ENCODE measurements at places on chromosomes 7 and 10.
A peak's percentile ranks its signal among the peaks of the same experiment; 100 is the strongest.

DNA sequence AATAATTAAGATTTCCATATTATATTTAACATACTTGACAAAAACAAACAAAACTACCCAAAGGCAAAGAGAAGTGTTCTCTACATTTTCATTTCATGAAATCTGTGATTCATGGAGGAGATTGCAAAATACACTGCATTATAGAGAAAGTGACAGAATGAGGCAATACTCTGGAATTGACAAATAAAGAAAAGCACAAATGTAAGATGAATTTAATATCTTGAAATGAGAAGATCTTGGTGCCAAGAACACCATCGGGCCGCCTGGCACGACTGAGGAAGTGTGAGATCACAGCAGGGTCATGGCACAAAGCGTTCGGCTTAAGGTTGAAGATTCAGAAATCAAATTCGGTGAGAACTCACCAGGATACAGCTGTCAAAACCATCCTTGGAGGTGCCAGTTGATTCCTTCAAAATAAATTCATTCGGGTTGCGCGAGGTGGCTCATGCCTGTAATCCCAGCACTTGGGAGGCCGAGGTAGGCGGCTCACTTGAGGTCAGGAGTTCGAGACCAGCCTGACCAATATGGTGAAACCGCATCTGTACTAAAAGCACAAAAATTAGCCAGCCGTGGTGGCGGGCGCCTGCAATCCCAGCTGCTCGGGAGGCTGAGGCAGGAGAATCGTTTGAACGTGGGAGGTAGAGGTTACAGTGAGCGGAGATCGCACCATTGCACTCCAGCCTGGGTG is 174.0 kb upstream of the PFKP start:
- DNase-seq = no peak

DNA sequence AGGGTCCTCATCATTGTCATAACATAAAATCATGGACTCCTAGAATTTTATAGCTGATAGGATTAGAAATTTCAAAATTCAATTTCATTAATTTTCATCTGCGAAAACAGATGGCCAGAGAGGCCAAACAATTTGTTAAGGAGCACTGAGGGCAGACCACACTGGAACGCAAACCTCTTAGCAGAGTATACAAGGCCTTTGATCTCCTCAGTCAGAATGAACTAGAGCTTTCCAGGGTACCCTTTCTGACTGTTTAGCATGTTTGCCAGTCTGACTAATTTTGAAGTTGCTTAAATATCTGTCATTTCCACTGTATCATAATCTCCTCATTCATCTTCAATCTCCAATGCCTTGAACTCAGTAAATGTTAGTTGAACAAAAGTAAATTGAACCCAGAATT is 41.9 kb upstream of the ATRNL1 start:
- DNase-seq = no peak

- DNase-seq = no peak
Measured at GRCh38 chr10:116147147-116147905, 125.7 kb downstream of the GFRA1 start.

DNA sequence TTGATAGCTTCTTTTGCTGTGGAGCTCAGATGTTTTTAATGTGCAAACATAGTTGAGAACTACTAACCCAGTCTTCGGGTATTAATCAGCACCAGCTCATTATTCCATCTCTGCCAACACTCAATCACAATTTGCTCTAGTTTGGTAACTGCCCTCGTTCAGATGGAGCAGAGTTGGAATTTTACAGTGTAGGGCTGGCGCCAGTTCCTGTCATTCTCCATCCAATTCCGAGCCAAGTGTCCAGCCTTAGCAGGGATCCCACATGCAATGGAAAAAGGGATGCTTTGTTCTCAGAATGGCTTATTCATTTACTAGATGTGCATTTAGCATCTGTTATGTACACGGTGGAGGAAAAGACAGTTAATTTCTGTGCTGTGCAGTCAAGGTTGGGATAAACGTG is 504.5 kb upstream of the GALNT17 start:
- no peak for DNase-seq

DNA sequence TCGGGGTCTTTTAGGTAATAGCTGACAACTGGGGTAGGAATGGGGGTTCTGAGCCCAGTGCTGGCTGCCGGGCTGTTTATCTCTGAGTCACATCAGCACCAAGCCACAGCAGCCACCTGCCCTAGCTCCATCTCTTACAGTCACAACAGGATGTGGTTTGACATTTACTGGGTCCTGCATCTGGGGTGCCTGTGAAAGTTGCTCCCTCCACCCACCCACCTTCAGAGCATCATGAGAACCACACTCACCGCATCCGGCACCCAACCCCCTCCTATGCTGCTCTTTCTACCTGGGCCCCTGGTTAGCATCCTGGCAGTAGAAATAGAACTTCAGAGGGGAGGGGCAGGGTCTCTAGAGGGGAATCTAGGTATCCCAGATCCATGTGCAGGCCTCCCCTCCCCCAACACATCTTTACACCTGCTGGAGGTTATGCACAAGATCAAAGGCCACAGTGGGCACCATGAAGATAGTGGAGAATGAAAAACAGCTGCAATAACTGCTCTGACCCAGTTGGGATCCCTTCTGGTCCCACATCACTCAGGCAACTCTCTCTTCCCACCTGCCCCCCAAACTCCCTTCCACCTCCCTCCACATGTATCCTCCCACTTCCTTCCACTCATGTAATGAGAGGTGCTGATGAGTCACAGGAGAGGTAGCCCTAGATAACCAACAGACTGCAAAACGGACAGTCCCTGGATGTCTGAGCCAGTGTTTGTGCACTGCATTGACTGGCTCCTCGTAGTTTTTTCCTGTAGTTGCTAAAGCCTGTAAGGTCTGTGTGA is 38.2 kb downstream of the PRSS2 start:
- no peak for DNase-seq

DNA sequence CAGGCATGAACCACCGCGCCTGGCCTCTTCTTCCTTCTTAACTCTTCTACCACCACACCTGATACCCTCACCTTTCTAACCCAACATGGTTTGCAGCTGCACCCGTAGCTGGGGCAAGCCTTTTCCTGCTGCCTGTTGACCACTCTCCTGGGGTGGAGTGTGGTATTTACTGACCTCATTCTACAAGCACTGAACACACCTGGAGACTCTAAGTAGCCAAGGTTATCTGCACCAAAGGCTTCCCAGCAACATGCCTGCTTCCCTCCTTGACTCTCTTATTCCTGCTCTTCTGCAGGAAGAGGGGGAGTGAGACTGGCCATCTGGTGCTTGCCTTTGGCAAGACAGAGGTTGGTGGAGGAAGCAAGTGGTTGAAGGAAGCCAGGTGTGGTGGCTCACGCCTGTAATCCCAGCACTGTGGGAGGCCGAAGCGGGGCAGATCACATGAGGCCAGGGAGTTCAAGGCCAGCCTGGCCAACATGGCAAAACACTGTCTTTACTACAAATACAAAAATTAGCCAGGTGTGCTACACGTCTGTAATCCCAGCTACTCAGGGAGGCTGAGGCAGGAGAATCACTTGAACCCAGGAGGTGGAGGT is 10.1 kb downstream of the ACTR1A start:
- DNase-seq = no peak

GRCh38 chr10:110020265-110020664 is 12.5 kb downstream of the ADD3 start:
- no peak for DNase-seq

DNA sequence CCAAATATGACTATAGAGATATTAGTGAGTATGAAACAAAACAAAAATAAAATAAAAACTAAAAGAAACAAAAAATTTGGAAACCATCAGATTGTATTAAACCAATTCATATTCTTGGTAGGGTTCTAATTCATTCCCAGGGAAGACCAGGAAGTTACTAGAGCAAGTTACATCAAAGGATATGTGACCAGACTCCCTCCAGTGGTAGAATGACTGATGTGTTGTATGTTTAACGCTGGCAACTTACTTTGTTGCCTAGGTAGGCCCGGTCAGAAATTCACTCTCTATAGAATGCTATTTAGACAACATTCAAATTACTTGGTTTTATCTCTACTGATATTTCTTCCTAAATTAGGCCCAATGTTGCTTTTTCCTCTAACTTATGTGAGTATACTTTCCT is 5.2 kb downstream of the PHYHIPL start:
- peak; percentile 42 for DNase-seq

DNA sequence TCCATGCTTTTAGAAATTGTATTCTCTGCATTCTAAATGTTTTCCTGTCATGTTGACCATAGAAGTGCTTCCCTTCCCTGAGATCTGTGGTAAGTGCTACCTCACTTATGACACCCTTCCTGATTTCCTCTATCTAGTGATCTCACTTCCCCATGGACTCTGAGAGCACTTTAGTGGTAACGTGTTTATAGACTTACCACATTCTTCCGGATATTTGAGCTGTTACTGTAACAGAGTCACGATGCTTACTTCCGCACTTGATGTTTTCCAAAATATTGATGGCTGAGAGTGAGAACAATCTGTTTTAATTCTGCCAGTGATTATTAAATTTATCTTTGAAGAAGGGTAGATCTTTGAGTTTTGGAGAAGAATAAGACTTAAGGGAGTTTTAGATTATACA is 60.1 kb upstream of the NAMPT start:
- DNase-seq = no peak

DNA sequence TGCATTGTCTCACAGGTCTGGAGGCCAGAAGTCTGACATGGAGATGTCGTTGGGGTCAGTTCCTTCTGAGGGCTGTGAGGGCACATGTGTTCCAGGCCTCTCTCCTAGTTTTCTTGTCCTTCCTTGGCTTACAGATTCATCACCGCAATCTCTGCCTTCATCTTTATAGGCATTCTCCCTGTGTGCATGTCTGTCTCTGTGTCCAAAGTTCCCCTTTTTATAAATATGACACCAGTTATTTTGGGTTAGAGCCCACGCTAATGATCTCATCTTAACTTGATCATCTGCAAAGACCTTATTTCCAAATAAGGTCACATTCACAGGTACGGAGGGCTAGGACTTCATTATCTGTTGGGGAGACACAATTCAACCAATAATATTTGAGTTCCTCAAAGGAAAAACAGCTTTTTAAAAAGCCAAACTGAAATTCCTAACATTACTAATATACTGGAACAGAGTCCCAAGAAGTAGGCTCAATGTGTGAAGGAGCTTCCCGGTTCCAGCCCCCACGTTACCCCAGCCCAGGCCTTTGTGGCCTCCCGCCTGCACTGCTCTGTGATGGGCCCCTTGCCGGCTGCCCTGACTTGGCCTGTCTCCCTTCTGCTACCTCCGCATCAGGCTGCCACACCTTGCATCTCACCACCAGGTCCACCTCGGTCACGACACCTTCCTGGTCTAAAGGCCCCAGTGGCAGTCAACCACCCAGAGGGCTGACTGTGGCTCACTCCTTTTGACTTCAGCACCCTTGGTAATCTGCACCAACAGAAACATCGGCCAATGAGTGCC is 142.7 kb downstream of the KCNMA1 start:
- no peak for DNase-seq

GRCh38 chr10:43307306-43307705 is 40.4 kb upstream of the RASGEF1A start:
- DNase-seq = no peak

GRCh38 chr10:29269486-29269885 is 19.4 kb upstream of the LYZL1 start:
- DNase-seq = no peak

- DNase-seq = no peak
Measured at GRCh38 chr10:88372051-88372715, 210.9 kb downstream of the RNLS start.

- DNase-seq = no peak
Measured at GRCh38 chr7:2800931-2801688, 43.0 kb downstream of the GNA12 start.

DNA sequence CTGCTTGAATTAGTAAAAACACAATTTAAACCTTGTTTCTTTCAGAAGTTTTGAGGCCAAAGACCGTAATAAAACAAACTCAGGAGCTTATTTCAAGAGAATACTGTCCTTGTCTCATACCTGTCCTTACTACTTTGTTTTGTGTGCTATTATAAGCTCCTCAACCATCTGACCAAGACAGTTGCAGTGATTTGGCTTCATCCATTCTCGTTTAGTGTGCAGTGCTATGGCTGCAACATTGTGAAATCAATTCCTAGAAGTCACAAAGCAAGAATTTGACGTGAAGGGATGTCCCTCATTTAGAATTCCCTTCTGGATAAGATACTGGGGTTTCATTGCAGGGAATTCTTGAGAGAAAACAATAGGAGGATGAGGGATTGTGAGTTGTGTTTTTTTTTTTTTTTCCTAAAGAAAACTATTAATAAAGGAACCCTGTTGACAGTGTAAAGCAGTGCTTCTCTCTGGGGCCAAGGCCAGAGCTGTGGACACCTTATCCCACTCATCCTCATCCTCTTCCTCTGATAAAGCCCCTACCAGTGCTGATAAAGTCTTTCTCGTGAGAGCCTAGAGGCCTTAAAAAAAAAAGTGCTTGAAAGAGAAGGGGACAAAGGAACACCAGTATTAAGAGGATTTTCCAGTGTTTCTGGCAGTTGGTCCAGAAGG is at the start of gene OIT3:
Gene OIT3, plus strand, starts transcription at position 604 of the 663 bp plus-strand sequence. CDS start 60 bp downstream, outside the sequence.
- DNase-seq = no peak

GRCh38 chr7:84684836-84685480 is 490.4 kb upstream of the SEMA3A start:
- no peak for DNase-seq

- DNase-seq = no peak
Measured at GRCh38 chr10:12971001-12971788, 30.3 kb downstream of the CCDC3 start.

GRCh38 chr7:32047075-32047474 is 23.1 kb downstream of the PDE1C start:
- no peak for DNase-seq

- no peak for DNase-seq
Measured at GRCh38 chr10:61157182-61157581, 213.2 kb upstream of the RHOBTB1 start.

GRCh38 chr10:3010334-3010733 is 57.0 kb upstream of the PFKP start:
- peak; percentile 42 for DNase-seq

GRCh38 chr7:17044861-17045260 is 163.1 kb upstream of the AGR3 start:
- DNase-seq = no peak

- DNase-seq = no peak
Measured at GRCh38 chr7:54831046-54831643, 72.1 kb upstream of the SEC61G start.
